ENCODE measurements at places on chromosomes 6 and 20. TPM values are rescaled to one million over a fixed set of nuclear protein-coding genes. Genes with fewer than 3 reads are reported as not detected.

The NECAB3 gene
- total RNA-seq = 116 TPM

GRCh38 chr6:19204445-19204844, 632.7 kb upstream of the ID4 start:
- no peaks in the 10 kb centered on the region for H3K27me3 ChIP-seq
- no peaks in the 10 kb centered on the region for H3K36me3 ChIP-seq
- no peak overlapping the region for H3K27ac ChIP-seq
- DNase-seq = no peak
- no peak overlapping the region for H3K4me3 ChIP-seq
- no peaks in the 10 kb centered on the region for H3K4me1 ChIP-seq

- no peak for DNase-seq
- H3K4me3 ChIP-seq = no peak overlapping the region
- H3K4me1 ChIP-seq = no peaks in the 10 kb centered on the region
- H3K36me3 ChIP-seq = no peaks in the 10 kb centered on the region
- H3K27me3 ChIP-seq = no peaks in the 10 kb centered on the region
These were observed 46.6 kb upstream of the CCDC167 start for GRCh38 chr6:37546141-37546871.

DNA sequence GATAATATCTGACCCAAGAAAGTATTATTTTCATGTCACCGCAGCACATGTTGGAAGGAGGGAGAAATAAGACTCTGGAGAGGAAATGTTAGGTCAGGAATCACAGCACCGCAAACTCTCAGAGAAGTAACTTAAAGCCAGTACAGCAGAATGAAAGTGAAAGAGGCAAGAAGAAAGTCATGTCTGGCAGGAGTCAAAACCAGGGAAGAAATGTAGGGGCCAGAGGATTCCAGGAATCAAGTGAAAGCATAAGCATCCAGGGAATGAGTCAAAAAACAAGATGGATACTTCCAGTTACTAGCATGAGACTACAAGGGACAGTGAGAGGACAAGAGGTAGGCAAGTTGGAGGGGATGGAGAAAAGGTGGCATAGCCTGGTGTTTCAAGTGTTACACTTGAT, 80.4 kb downstream of the AK9 start:
- H3K36me3 ChIP-seq = no peaks in the 10 kb centered on the region
- H3K27ac ChIP-seq = no peak overlapping the region
- no peak overlapping the region for H3K4me3 ChIP-seq
- no peaks in the 10 kb centered on the region for H3K27me3 ChIP-seq
- no peak for DNase-seq

DNA sequence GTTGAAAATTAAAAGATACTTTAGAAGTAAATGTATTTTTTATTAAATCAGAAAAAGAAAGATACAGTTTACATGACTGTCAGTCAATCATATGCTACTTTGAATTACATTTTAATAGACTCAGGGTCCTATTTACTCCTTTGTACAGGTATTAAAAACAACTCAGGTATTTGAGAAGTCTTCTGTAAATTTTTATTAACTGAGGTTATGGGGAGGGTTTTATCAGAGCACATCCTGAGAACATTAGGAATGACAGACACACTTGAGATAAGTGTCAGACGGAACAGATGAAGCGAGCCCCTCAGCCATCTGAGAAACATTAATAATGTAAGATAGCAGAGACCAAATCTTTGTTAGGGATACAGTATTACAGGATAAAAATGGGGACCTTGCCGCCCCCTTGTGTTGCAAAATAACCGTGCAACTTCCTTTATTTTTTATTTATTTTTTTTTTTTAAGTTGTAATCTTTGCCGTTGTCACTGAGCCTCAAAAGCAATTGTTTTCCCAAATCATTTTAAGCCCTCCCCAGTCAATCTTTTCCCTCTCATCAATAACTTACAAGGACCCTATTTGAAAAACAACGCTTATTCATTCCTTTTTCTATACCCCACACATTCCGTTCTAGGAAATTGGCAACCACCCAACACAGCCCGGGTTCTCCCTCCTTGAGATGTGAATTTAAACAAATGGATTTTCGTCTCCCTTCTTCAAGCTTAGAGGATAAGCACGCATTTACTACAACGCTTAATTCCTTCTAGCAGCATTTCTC, 126.7 kb downstream of the BCAS1 start:
- no peaks in the 10 kb centered on the region for H3K27me3 ChIP-seq
- H3K4me3 ChIP-seq = no peak overlapping the region
- H3K27ac ChIP-seq = no peak overlapping the region
- DNase-seq = peak; percentile 64
- H3K4me1 ChIP-seq = no peaks in the 10 kb centered on the region

DNA sequence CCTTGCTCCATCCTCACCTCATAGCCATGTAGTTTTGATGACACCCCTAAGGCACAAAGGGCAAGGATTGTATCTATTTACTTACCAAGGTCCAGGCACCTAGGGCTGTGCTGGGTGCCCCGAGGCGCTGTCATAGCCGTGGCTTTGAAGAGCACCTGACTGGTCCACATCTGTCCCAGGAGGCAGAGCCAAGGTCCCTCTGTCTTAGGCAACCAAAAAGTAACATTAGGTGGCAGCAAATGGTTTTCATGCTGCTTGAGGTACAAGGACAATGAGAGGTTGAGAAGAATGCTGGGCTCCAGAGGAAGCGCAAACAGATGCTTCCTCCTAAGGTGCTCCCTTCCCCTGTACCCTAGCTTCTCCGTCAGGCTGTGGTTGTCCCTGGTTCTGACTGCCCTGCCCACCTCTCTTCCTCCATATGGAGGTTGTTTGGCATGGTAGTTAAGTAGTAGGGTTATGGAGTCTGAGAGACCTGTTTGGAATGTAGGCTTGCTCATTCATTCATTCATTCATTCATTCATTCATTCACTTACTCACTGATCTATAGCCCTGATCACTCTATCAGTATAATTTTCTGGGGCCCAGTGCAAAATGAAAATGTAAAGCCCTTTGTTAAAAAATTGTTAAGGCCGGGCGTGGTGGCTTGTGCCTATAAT, 3.0 kb upstream of the UQCC2 start:
- H3K27me3 ChIP-seq = no peaks in the 10 kb centered on the region
- H3K4me1 ChIP-seq = no peaks in the 10 kb centered on the region
- no peaks in the 10 kb centered on the region for H3K36me3 ChIP-seq

DNA sequence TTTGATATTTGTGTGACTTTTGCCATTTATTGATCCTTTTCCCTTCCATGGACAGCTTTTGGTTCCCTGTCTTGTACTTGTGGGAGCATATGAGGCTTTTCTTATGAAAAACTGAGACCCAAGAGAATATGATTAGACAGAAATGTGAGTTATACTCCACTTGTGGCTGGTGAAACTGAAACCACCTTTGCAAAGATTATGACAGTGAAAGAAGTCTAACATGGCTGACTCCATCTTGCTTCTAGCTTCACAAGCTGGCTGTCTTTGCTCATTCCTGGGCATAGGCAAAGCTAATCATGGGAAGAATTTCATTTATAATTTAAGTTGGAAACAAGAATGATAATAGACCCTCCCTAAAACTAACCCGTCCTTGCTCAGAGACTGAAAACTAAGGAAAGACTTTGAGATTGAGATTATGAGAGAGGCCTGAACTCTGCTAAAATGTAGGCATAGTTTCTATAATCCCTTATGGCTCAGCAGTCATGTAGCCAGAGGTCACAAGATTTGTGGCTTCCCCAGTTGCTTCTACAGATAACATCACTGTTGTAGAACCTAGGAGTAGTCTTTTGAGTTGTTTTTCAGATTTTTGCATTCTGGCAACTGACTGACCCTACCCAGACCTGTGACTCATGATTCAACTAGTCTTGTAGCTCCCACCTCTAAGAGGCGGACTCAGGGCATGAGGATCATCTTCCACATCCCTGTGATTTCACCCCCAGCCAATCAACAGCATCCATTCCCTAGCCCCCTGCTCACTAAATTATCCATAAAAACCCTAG, 50.9 kb upstream of the CD2AP start:
- no peak for DNase-seq
- H3K4me1 ChIP-seq = no peaks in the 10 kb centered on the region
- H3K4me3 ChIP-seq = no peak overlapping the region
- no peaks in the 10 kb centered on the region for H3K27me3 ChIP-seq
